ENCODE measurements at places on chromosomes 7 and 10.

DNA sequence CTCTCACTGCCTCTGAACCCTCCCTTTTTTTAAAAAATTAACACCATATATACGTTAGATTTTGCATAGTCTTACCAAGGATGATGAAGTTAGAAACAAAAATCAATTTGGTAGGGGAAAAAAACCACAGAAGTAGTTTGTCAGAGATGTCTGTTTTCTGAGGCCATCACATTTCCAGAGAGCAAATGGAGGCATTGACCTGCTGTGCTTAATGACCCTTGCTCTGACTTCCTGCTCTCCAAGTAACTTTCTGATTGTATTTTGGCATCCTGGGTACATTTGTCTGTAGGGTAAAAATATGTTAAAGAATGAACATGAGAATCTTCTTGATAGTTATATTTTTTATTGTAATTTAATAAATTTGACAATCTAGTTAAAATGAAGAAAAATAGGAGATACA is 140.2 kb downstream of the LCOR start:
- no peak for DNase-seq

- no peak for DNase-seq
Observed at GRCh38 chr7:102472126-102473041, 6.3 kb downstream of the POLR2J start.

GRCh38 chr10:99777918-99778714 is 4.3 kb upstream of the ABCC2 start:
- DNase-seq: no peak

DNA sequence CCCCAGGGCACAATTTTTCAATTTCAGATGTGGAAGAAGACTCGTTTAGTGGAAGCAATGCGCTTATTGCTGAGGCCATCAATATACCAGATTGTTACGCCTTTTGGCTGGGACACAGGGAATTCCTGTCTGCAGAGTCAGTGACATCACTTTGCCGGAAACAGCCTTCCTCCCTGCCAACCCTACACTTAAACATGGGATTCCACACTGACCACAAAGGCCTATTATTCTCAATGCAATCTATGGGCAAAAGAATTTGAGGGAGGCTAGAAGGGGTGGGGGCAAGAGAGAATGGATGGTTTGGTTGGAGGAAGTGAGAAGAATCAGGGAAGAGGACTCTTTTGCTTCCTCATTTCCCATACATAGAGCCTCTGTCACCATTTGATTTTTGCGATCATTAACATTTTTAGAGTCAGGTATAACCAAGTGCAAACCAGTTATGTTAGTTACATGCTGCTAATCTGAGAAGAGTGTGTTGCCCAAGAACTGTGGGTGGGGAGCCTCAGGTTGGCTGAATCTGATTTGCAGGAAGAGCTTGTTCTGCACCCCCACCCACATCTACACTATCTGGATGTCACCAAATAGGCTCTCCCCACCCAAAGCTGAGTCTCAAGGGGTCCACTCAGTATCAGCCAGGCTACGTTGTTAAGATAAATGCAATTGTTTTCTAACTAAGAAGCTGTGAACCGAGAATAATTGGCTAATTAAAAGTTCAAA is 58.2 kb downstream of the ENTPD1 start:
- no peak for DNase-seq

DNA sequence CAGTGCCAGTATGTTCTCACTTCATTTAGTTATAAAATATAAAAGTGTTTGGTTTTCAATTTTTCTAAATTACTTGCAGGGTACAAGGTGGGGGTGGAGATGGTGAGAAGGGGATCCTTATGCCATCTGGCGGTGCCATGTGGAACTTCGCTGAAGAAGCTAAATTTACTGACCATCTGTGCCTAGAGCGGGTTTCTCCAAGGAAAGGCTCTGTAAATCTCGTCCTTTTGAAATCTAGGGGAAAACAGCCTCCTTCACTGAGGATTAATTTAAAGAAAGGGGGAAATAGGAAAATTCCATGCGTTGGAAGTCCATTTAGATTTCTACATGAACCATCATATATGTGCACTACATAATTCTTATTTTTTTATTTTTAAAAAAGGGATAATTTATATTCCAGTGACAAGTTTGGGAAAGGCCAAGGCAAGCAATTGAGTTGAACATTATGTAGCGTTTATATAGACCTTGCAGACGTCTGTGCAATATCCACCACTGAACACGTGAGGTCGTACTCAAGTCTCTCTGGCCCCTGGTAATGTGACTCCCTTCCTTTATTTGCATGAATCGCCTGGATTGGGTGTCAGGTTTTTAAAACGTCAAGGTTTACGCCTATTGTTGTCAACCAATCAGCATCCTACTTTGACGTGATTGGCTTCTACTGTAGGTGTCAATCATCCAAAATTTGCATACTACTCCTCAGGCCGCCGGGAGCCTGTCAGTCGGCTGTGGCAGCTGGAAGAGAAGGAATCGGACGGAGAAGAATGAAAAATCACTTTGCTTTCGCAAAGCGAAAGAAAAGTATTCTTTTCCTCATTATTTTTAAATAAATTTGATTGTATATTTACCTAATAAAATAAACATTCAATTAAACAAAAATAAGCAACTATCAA is 297.1 kb upstream of the NFE2L3 start:
- peak; percentile 24 for DNase-seq
